ENCODE measurements at places on chromosomes 6 and 20. TPM values are rescaled to one million over a fixed set of nuclear protein-coding genes. Genes with fewer than 3 reads are reported as not detected.

The PRR18 gene
- not detected for total RNA-seq

The MATN4 gene
- total RNA-seq: 0.11 TPM

The SH3BGRL2 gene
- total RNA-seq: 6.7 TPM

The EYA4 gene
- 14.5 TPM for total RNA-seq

The CEP57L1 gene
- total RNA-seq: 27.0 TPM

The LPIN3 gene
- 5.5 TPM for total RNA-seq

The DUSP15 gene
- not detected for total RNA-seq

The PLEKHG1 gene
- total RNA-seq: 1.3 TPM

The PPP1R3G gene
- total RNA-seq: 2.9 TPM

The TREML2 gene
- not detected for total RNA-seq

The LRRC73 gene
- total RNA-seq: 0.62 TPM

The SGK1 gene
- total RNA-seq: 113 TPM

The NHSL1 gene
- 1.8 TPM for total RNA-seq

The SYNCRIP gene
- total RNA-seq: 110 TPM

The TTPAL gene
- 15.3 TPM for total RNA-seq

The KHDC1L gene
- total RNA-seq: not detected

The INSM1 gene
- total RNA-seq: not detected

The AGPAT1 gene
- total RNA-seq: 15.7 TPM

The OPRM1 gene
- not detected for total RNA-seq

The MCCD1 gene
- total RNA-seq: not detected

The RRP36 gene
- 81.2 TPM for total RNA-seq

The CLDN20 gene
- total RNA-seq: not detected

The DCDC2 gene
- total RNA-seq: 6.1 TPM

The PI3 gene
- total RNA-seq: not detected

The NKX2-2 gene
- total RNA-seq: not detected

The OR2H1 gene
- total RNA-seq: not detected

The ULBP3 gene
- 9.9 TPM for total RNA-seq

The RRAGD gene
- 2.3 TPM for total RNA-seq

The TRIM26 gene
- total RNA-seq: 24.0 TPM

The BPIFB2 gene
- total RNA-seq: not detected

The BPI gene
- total RNA-seq: not detected

The EDN3 gene
- total RNA-seq: not detected

The STMND1 gene
- total RNA-seq: not detected

The PABPC1L gene
- total RNA-seq: 11.5 TPM

The DOK5 gene
- total RNA-seq: 14.6 TPM

The PLCB4 gene
- 2.1 TPM for total RNA-seq

The TCF21 gene
- total RNA-seq: 1.9 TPM

The ME1 gene
- 25.8 TPM for total RNA-seq

The EMILIN3 gene
- total RNA-seq: under 0.01 TPM

The GTF2H4 gene
- 13.1 TPM for total RNA-seq

The MTFR2 gene
- total RNA-seq: 8.1 TPM

The TSPO2 gene
- total RNA-seq: not detected

The SCRT2 gene
- not detected for total RNA-seq

The PCK1 gene
- not detected for total RNA-seq

The IL20RA gene
- total RNA-seq: 0.50 TPM

Measured in uterine smooth muscle cell (primary cell).